ENCODE measurements at places on chromosomes 2 and 18.

GRCh38 chr2:443741-444140 lies 155.8 kb upstream of the ALKAL2 start:
- H3K27ac ChIP-seq = no peak overlapping the region
- H3K4me3 ChIP-seq = no peak overlapping the region
- no peaks in the 10 kb centered on the region for H3K36me3 ChIP-seq
- peaks cover 5% of the 10 kb centered on the region for H3K4me1 ChIP-seq
- DNase-seq = no peak

- DNase-seq = no peak
- H3K4me3 ChIP-seq = no peak overlapping the region
- H3K27ac ChIP-seq = no peak overlapping the region
- H3K4me1 ChIP-seq = peaks cover 35% of the 10 kb centered on the region
These were observed 71.2 kb downstream of the SPATS2L start for GRCh38 chr2:200377355-200378336.

DNA sequence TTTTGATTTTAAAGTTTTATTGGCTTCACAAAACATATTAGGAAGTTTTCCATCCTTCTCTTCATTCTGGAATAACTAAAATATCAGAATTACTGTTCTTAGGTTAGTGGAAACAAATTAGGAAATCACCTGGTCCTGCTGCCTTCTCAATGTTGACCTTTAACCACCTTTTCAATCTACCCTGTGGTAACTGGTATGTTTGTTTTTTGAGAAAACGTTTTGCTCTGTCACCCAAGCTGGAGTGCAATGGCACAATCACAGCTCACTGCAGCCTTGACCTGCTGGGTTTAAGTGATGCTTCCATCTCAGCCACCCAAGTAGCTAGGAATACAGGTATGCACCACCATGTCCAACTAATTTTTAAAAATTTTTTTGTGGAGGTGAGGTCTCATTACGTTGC lies 28.4 kb downstream of the ACYP2 start:
- no peaks in the 10 kb centered on the region for H3K36me3 ChIP-seq
- H3K4me3 ChIP-seq = no peak overlapping the region
- DNase-seq = no peak
- no peak overlapping the region for H3K27ac ChIP-seq
- H3K27me3 ChIP-seq = no peaks in the 10 kb centered on the region

DNA sequence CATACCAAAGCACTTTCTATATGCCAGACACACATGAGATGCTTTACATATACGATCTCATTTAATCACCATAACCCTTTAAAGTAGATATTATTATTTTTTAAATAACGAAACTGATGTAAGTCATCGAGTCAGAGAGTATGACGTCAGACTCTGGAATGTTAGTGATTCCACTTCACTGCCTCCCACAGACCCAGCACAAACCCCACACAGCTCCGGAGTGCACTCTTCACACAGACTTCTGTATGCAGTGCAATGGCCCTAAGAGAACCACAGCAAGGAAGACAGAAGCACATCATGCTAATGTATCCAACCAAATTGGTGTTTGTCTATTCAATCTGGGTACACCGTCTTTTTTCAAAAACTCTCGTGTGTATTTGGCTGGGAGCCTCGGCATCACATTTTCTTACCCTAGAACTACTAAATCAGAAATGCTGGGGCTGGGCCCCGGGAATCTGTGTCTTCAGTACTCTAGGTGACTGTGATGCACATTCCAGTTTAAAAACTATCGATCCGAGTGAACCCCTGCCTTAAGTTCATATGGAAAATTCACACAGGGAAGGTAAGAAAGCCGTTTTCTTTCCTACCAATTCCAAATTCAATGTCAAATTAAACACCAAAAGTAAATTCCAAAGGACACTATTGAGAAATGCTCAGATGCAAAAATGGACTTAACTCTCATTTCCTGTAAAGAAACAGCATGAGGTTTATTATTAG lies 117.7 kb upstream of the ACVR1C start:
- no peaks in the 10 kb centered on the region for H3K27me3 ChIP-seq
- DNase-seq = no peak
- no peaks in the 10 kb centered on the region for H3K4me1 ChIP-seq
- peaks cover 24% of the 10 kb centered on the region for H3K36me3 ChIP-seq
- no peak overlapping the region for H3K4me3 ChIP-seq

Data from CD4-positive, alpha-beta T cell (primary cell).